ENCODE measurements at places on chromosomes 3 and 15. TPM values are rescaled to one million over a fixed set of nuclear protein-coding genes. Genes with fewer than 3 reads are reported as not detected.

IL12A gene
- polyA plus RNA-seq: 11.4 TPM

- no peak for DNase-seq
These were observed 21.8 kb upstream of the RBP1 start for GRCh38 chr3:139561255-139561817.

- no peak for DNase-seq
These were observed 55.8 kb upstream of the FAM98B start for GRCh38 chr15:38398134-38398533.

- DNase-seq: no peak
These were observed 9.1 kb downstream of the NCEH1 start for GRCh38 chr3:172701751-172702150.

DNA sequence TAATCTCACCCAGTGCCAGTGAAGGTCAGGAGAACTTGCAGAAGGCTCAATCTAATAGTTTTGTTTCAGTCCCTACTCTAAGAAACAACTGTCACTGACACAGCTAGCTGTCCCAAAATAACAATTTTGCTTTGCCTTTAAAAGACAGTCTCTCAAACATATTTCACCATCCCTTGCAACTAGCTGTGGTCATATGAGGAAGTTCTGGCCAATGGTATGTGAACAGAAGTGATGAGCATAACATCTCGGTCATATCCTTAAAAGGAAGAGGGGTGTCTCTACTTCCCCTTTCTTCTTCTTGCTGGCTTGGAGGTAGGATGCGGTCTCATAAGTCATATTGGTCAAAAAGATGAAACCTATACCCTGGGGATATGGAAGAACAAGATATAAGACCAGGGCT is 198.1 kb downstream of the NEK10 start:
- peak; percentile 7 for DNase-seq

Measured in B cell (primary cell).